Fibroblast of skin of back (primary cell): ENCODE measurements at places on chromosomes 6 and 20.

- peak; percentile 79 for DNase-seq
Observed at GRCh38 chr20:31560094-31560745, 44.9 kb upstream of the ID1 start.

- peak; percentile 20 for DNase-seq
Observed at GRCh38 chr20:40741507-40742106, 52.6 kb upstream of the MAFB start.

- no peak for DNase-seq
Observed at GRCh38 chr6:150075034-150075421, 6.1 kb upstream of the ULBP3 start.

- DNase-seq = peak; percentile 42
Observed at GRCh38 chr6:139323511-139324300, 31.9 kb upstream of the TXLNB start.

DNA sequence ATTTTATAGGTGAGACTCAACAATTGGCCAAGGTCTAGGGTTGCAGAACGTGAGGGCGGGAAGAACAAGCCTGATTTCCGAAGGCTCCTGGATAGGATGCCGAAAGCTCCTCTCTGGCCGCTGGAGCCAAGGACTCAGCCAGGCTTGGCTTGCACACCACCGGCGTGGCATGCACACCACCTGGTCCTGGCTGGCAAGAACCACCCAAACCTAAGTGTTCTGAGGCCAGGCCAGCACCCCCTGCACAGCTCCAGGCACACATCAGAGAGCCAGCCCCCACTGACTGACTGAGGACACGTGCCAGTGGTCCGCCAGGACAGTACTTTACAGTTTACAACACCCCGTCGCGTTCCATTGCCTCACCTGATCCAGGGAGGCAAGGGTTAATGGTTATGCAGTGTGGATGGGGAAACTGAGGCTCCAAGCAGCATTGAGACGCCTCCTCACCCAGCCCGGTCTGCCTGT, 414 bp downstream of the TGM2 start:
- DNase-seq = no peak

GRCh38 chr6:136210398-136211165, 39.5 kb downstream of the MTFR2 start:
- DNase-seq = no peak

GRCh38 chr20:24579475-24579874, 110.0 kb downstream of the SYNDIG1 start:
- DNase-seq = no peak

- no peak for DNase-seq
Observed at GRCh38 chr6:76831299-76831698, 632.0 kb downstream of the HTR1B start.

DNA sequence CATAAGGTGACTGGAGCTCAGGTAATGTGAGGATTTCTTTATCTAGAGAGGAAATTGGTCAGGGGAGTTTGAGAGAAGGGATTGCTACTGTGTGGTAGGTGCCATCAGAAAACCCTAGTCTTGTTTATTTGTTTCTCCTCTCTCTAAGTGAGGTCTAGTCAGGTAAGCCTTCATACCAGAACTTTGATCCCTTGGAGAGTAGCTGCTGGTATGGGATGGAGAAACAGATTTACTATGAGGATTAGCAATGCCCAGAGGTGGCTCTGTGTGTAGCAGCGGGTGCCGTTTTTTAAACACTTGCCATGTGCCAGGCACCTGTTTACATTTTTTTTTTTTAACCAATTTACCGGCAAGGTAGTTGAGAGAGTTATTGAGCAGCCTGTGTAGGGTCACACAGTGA, 19.5 kb downstream of the CMTR1 start:
- no peak for DNase-seq

- DNase-seq = peak; percentile 69
Observed at GRCh38 chr20:50303573-50304500, 113.2 kb downstream of the CEBPB start.

DNA sequence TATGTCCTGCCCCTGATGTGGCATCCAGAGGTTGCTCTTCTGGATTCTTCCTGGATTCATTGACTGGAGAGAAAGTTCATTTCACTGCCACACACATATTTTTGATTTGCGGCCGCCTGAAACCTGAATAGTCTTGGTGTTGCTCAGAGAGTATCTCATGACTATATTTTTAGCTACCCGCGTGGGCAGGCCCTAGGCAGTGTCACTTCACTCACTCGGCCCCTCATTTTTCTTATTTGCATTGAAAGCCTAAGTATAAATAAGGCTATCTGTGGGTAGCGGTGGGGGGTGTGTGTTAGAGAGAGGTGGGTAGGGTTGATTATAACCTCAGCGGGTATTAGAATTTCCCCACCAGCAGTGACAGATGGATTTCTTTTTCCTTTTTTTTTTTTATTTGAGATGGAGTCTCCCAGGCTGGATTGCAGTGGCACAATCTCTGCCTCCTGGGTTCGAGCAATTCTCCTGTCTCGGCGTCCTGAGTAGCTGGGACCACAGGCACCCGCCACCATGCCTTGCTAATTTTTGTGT, 113.5 kb downstream of the JARID2 start:
- DNase-seq = peak; percentile 70

DNA sequence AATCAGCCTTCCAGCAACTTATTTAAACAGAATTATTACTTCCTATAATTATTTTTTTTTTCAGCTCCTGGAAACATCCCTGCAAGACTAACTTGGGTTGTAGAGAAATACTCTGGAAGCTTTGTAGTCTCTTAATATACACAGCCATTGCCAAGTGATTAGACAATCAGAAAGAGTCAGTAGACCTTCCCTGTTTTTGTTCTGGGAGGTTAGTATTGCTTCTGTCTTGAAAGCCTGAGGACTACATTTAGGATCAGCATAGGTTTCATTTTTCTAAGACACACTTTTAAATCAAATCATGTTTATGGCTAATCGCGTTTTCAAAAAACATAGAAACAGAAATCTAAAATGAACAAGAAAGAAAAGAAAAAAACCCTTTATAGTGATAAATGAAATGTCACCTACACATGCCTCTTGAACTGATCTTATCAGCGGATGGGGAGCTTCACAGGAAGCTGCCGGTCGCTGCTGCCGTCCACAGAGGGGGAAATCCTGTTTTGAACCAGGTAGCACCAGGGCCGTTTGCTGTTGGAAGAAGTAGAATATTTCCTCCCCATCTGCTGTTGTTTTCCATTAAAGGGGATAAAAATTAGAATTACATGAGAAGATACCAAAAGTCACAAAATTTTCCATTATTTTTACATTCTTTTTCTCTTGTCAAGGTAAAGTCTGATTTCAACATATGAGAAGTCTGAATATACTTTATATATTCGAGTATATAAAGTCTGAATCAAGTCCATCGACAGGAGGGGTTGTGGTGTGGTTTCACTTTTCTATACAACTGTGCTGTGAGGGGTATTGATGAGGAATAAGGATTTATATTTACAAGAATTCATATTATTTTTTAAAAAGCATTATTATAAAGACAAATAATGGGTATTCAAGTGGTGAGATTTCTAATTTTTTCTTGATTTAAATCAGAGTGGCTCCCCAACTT, 94.6 kb downstream of the ARMC2 start:
- DNase-seq = no peak

DNA sequence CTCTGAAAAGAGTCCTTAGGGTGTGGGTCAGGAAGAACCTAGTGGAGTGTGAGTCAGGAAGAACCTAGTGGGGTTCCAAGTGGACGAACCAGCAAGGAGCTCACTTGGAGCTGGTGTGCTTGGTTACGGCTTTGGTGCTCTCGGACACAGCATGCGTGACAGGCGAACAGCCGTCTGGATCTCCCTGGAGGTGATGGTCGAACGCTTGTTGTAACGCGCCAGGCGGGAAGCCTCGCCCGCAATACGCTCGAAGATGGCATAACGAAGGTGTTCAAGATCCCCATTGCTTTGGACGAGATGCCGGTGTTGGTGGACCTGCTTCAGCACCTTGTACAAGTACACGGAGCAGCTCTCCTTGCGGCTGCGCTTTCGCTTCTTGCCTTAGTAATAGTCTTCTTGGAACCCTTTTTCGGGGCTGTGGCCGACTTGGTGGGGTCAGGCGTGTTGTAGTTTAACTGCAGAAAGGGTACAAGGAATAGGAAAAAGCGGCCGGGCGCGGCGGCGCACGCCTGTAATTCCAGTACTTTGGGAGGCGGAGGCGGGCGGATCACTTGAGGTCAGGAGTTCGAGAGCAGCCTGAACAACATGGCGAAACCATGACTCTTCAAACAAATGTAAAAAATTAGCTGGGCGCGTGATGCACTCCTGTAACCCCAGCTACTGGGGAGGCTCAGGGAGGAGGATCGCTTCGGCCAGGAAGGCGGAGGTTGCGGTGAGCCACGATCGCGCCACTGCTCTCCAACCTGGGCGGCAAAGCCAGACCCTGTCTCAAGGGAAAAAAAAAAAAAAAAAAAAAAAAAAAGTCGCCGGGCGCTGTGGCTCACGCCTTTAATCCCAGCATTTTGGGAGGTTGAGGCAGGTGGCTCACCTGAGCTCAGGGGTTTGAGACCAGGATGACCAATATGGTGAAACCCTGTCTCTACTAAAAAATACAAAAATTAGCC, 48.0 kb downstream of the OR2B2 start:
- peak; percentile 21 for DNase-seq

GRCh38 chr6:123316733-123317323, 319.9 kb downstream of the TRDN start:
- DNase-seq = peak; percentile 4

- no peak for DNase-seq
Observed at GRCh38 chr6:26318459-26319404, 46.3 kb upstream of the BTN3A2 start.

GRCh38 chr6:111583986-111584385, 21.7 kb downstream of the TRAF3IP2 start:
- DNase-seq = no peak

DNA sequence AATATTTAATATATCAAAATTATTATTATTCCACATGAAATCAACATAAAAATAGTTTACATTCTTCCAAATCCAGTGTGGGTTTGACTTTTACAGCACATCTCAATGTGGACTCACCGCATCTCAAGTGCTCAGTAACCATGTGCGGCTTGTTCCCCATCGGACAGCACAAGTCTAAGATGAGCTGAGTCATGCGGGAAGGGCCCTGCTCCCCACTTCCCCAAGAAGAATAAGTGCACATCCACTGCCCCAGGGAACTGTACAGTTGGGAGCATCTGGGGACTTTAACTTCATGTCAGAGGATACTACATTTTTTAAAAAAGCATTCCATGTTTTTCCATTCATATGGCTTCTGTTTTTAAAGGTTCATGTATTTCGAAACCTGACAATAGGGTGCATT, 325.6 kb downstream of the BTBD3 start:
- no peak for DNase-seq

DNA sequence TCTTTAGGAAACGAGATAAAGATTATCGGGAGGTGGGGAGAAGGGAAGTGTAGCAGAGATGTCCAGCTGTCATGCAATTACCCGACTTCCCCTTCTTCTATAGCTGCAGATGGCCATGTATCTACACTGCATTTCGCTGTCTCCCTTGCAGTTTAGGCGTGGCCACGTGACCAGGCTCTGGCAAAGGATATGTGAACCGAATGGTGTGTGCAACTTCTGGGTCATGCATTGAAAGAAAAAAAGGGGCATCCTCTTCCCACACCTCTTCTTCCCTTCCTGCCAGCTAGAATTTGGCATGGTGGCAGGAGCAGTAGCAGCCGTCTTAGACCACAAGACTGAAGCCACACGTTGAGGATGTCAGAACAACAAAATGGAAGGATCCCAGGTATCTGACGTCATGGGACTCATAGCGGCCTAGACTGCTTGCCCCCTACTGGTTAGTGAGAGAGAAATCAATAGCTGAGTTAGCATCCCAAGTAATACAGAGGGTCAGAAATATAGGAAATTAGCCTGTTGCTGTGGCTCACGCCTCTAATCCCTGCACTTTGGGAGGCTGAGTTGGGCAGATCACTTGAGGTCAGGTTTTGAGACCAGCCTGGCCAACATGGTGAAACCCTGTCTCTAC, 32.8 kb downstream of the TCF15 start:
- DNase-seq = no peak

DNA sequence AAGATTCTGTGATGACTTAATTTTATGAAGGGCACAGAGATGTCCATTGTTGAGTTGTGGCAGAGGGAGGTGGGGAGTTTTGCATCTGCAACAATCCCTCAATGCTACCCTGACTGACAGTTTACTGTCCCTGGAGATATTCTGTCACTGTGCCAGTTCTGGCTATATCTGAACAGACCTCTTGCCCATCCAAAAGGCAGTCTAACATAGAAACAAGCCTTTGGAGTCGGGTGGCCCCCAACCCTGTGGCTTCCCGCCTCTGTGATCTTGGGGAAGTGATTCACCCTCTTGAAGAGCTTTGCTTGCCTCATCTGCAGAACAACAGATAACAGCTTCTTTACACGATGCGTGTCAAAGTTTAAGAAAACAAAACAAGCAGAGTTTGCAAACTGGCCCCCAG, 3.8 kb upstream of the E2F1 start:
- DNase-seq = peak; percentile 44

DNA sequence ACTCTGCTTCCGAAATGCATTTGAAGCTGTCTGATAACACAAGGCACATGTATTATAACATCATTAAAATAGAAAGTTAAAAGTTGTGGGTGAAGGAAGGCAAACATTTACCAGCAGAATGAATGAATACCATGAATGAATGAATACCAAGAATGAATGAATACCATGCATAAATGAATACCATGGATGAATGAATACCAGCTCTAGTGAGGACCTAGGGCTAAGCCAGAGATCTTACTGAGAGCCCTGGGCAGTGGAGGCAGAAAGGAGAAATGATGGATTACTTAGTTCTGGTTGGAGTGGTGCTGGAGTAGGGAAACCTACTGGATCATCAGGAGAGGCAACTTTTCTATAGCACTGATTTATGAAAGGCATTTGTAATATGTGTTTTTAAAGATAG, 998.0 kb downstream of the KIF16B start:
- no peak for DNase-seq

DNA sequence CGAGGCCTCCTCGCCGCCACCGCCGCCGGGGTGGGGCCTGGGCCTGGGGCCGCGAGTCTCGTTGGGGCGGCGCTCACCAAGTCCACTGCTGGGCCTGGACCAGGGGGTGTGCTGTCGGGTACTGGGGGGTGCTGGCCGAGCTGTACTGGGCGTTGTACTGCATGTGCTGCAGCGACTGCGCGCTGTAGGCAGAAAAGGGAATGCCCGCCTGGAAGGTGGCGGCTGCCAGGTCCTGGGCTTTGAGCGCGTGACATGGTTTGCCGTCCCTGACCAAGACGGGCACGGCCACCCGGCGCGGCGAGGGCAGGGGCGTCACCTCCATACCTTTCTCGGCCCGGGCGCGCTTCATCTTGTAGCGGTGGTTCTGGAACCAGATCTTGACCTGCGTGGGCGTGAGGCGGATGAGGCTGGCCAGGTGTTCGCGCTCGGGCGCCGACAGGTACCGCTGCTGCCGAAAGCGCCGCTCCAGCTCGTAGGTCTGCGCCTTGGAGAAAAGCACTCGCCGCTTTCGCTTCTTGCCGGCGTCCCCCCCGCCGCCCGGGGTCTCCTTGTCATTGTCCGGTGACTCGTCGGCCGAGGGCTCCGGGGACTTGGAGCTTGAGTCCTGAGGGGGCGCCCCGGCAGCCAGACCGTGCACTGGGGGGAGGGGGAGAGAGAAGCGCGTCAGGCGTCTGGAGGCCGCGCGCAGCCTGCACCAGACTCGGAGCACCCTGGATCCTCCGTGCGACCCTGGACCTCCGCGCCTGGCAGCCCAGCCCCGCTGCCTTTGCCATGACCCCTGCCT, 1.8 kb downstream of the NKX2-2 start:
- DNase-seq = no peak
